ENCODE measurements at places on chromosomes 5 and 9. TPM values are rescaled to one million over a fixed set of nuclear protein-coding genes. Genes with fewer than 3 reads are reported as not detected.

DNA sequence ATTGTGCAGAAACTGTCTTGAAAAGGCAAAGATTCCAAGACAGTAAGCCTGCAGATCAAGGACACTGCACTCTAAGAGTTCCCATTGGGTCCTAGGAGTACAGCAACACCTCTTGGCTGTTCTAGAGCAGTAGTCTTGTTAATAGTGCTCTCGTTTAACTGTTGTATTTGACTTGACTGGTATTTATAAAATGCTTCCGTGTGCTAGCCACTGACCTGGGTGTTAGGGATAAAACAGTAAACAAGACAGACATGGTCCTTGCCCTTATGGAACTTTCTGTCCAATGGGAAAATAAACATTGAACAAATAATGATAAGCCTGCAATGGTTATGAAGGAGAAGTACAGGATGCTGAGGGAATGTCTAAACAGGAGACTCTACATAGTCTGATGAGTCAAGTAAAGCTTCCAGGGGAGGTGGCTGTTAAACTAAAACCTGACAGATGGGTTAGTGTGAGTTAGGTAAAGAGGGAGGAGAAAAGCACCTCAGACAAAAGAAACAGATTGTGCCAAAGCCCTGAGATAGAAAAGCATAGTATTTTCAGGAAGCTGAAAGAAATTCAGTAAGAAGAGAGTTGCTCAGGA lies 33.3 kb downstream of the TDRD7 start:
- no peak for DNase-seq

DNA sequence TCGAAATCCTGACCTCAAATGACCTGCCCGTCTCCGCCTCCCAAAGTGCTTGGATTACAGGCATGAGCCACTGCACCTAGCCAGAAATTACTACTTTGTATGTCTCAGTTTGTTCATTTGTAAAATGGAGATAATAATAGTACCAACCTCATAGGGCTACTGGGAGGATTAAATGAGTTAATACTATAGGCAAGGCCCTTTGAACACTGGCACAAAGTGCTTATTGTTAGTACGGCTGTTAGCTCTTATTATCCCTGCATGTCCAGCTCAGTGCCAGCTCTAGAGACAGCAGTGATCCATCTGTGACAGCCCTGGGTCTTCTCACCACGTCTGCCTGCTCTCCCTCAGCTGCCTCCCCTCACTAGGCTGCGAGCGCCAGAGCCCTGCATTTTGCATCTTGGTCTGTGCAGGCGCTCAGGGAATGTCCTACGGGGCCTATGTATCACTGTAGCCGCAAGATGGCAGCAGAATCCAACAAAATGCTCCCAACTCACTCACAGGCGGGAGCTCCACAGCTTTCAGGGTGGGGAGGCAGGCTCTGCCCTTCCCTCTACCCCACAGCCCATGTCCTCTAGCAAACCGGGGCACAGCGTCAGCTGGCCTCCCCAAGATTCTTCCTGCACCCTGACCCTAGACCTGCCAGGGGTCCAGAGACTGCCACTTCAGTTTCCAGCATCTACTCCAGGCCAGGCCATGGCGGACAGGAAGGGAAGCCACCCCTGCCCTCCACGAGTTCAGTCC lies 17.7 kb upstream of the AKNA start:
- peak; percentile 76 for DNase-seq

DNA sequence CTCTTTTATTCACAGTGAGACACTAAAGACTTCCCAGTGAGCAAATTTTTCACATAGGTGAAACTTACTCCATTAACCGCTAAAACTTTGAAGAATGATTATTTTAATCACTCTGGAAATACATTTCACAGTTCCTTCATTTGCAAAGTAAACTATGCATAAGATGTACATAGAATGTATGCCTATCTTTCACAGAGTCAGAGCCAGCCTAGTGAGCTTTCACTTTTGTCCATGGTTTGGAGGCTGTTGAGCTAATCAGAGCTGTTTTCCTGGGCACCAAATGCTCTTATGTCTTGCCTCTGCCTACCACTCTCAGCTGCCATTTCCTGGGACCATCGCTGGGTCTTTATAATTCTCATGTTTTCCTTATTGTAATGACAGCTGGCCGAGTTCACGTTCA lies 67.3 kb downstream of the PDE8B start:
- no peak for DNase-seq

- no peak for DNase-seq
Observed at GRCh38 chr5:88674356-88675167, 208.4 kb downstream of the MEF2C start.

GRCh38 chr5:165134155-165134554 lies 1628.7 kb downstream of the MAT2B start:
- no peak for DNase-seq

GRCh38 chr5:138601444-138601843 lies 26.2 kb upstream of the HSPA9 start:
- DNase-seq: no peak

DNA sequence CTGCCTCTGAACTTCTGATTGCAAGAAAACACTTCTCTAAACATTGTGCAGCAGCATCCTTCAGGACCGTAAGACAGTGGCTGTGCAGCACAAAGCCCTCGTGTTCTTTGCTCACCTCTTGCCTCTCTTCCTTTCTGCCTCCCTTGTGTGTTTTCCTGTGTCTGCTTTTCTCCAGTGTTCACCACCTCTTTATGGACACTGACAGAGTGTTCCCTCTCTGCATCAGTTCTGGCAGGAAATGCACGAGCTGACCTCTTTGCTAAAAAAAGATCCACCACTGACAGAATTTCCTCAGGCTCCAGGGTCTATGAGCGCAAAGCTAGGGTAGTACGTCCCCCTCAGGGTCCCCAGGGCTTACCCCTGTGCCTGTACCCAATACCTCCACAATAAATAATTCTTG lies 74.3 kb downstream of the C5orf15 start:
- DNase-seq: no peak

DNA sequence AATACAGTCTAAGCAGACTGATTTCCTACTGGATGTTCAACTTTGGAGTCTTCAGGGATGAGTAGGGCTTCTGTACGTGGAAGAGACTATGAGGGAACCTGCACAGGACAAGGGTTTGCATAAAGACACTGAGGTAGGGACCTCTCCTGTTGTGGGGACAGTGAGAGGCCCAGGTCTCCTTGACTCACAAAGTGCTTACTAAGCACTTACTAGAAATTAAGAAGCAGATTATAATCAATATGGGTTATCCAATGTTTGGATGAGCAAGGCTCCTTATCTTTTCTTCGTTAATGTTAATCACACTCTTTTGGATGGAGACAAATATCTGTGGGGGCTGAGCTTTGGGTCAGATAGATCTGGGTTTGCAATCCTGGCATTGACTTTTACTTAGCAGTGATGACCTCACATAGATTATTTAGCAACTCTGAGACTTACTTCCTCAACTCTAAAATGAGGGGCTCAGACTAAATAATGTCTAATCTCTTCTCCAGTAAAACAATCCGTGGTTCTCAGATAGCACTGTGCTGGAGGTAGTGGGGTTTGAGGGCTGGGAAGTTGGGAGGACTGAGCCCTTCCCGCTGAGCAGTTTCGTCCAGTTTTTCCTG lies 45.9 kb downstream of the PDCD1LG2 start:
- no peak for DNase-seq

DNA sequence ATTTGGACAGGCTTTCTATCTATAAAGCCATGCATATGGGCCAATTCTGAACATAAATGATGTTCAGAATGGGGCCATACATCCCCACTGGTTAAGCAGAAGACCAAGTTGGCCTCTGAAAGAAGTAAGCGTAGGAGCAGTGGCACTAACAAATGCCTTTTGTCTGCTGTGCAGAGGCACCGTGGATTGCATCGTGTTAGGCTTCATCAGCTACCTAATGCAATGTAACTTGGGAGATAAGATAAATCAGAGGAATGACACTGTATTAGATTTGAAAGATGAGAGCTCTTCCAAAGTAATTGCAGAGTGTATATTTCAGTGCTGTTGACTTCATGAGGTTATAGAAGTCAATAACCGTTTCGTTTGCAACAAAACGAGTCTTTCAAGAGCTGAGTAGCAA lies 148.1 kb downstream of the PARP8 start:
- DNase-seq: no peak

DNA sequence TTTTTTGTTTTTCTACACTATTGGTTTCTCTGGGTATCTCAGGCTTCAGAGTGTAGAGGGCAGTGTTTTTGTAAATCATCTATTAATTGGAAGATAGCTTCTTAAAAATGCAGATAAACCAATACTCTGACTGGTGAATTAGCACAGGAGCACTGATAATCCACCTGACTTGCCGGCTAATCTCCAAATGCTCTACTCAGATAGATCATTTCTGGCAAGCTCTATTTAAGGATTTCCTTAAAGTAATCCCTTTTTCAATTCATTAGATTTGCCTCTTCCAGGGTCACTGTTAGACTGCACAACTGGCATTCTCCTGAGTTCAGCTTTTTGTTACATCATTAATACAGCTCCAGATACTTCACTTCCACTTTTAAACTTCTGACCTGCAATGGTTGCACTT lies 1390.3 kb upstream of the NUDT12 start:
- no peak for DNase-seq

DNA sequence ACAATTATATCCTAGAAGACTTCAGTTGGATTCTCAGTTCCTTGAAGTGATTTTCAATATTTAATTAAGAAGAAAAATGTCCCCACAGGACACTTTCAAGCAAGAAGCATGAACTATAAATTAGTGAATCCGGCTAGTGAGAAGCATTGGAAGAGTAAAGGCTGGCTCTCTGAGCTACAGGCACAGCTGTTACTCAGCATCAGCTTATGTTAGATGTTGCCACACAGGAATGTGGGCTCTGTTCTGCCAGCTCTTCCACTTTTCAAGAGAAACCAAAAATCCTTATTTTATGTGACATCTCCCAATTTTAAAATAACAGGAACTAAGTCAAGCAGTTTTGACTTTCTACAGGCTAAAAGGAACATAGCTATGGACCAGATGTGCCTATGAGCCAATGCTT lies 14.9 kb downstream of the ZNF474 start:
- DNase-seq: no peak

DNA sequence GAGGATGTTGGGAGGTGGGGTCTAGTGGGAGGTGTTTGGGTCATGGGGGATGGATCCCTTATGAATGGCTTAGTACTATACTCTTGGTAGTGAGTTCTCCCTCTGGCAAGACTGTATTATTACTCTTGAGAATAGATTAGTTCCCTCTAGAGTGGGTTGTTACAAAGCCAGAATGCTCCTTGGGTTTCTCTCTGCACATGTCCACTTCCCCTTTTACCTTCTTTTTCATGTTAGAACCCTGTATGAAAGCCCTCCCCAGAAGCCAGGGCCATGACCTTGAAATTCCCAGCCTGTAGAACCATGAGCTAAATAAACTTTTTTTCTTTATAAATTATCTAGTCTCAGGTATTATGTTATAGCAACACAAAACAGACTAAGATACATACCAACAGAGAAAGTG lies 31.1 kb downstream of the SLC24A2 start:
- DNase-seq: no peak

GRCh38 chr9:105157171-105157583 lies 87.3 kb upstream of the SLC44A1 start:
- DNase-seq: no peak

DNA sequence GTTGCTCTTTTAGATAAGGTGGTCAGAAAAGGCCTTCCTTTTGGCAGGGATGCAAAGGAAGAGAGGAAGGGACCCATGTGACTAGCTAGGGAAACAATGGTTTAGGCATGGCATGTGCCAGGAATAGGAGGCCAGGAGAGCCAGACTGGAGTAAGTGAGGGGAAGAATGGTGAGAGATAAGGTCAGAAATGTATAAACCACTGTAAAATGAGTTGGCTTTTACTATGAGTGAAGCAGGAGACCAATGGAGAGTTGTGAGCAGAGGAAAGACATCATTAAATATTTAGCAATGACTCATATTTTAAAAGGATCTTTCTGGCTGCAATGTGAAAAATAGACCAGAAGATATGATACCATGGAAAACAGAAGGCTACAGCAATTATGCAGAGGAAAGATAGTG lies 50.9 kb downstream of the AP3B1 start:
- DNase-seq: no peak

NINJ1 gene
- total RNA-seq: 87.8 TPM

NDOR1 gene
- total RNA-seq: 22.8 TPM

OTP gene
- not detected for total RNA-seq

PCDHB13 gene
- total RNA-seq: not detected

Data from CD4-positive, alpha-beta T cell (primary cell).